EH (cell line): ENCODE measurements at places on chromosomes 11 and 22.

DNA sequence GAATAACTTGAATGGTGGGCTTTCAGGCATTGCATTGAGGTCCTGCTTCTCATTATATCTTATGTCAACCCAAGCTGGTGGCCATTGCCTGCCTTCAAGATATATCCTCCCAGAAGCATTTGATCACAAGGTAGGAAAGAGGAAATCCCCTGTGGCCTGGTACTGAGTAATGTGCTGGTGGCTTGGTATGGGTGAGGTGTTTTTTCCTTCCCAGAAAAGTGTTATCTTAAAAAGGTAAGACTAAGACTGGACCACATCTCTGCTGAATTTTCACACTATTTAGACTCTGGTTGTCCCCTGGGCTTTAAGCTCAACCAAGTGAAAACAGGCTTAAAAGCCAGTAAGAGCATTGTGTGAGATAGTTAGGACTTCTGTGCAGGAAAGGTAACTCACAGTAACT lies 3.7 kb downstream of the INSC start:
- DNase-seq: no peak

GRCh38 chr11:131670876-131671275 lies 300.5 kb downstream of the NTM start:
- DNase-seq: no peak

DNA sequence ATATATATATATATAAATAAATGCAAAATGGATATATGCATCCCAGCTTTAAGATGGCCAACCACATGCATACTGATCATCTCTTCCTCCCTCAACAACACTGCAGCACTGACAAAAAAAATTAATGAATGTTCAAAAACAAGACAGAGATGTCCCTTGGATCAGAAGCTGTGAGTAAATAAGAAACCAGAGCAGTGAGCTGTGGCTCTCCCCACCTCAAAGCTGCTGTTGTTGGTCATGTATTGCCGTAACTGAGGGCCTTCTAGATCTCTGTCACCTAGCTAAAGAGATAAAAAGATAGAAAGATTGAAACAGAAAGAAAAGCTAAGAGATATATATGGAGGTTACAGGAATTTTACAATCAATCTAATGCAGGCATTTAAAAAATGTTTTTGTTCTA lies 15.5 kb upstream of the TMEM135 start:
- DNase-seq: no peak

DNA sequence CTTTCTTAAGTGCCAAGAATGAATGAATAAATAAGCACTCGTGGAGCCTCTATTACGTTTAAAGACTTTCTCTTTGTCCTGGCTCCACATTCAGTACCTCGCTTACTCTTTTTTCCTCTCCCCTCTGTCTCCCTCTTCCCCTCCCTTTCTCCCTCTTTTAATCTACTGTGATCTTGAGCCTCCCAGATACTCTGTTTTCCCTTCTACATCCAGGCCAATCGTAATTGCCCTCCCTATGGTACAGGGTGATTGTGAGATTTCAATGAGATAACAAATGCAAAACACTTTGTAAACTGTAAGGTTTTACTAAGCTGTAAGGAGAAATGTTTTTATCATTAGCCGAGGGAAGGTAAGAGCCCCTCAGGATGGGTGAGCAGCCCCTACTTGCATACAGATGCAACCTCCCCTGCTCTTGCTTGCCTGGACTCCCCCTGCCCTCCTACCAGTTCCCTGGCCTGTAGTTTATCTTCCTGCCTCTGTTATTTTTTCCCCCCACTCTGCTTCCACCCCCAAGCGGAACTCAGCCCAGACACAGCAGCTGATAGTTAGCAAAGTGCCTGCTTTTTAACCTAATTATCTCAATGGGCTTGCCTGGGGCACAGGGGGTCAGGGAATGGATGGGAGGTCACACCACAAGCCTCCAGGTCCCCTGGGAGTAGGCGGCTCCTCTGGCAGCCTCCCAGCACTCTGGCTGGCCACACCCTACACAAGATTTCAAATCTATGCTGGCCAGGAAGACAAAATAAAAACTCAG lies 76.9 kb upstream of the CADM1 start:
- peak; percentile 3 for DNase-seq

GRCh38 chr22:31099841-31100761 lies 7.3 kb downstream of the SELENOM start:
- DNase-seq: no peak

DNA sequence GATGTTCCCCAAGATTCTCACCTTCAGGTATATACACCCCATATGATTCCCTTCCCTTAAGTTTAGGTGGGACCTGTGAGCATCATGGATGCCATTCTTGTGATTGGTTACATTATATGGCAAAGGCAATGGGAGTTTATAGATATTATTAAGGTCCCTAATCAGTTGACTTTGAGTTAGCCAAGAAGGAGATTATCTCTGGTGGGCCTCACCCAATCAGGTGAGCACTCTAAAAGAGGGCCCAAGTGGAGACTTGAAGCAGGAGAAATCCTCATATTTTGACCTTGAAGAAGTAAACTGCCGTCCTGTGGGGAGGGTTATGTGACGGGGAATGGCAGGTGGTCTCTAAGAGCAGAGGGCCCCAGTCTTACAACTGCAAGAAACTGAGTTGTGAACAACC lies 94.2 kb downstream of the HSD17B12 start:
- no peak for DNase-seq

GRCh38 chr22:24007253-24008021 lies 2.2 kb upstream of the GSTT4 start:
- DNase-seq: no peak

DNA sequence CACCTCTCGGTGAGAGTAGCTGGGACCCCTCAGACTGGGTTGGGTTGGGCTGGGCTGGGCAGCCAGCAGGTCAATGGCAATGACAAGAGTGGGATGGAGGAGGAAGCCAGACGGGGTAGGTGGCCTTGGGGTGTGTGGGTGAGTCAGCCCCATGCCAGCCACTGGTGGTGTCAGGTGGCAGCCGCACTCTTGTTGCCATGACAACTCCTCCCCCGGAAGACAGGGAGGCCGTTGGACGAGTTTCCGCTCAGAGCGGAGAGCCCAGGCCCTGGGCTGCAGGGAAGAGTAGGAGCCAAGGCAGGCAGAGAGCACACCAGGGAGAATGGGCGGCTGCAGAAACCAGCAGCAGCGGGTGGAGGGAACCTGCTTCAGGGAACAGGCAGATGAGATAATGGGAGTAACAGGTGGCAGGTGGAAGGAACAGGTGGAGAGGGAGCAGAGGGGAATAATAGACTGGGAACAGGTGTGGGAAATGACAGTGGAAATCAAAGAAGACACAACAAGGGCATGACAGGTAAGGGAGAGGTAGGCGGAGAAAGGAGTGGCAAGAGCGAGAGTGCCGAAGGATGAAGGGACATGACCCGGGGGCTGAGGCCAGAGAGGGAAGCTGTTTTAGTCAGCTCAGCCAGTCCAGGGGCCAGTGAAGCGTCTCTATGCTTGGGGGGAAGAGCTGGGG lies 8.7 kb downstream of the SPTBN2 start:
- peak; percentile 54 for DNase-seq

DNA sequence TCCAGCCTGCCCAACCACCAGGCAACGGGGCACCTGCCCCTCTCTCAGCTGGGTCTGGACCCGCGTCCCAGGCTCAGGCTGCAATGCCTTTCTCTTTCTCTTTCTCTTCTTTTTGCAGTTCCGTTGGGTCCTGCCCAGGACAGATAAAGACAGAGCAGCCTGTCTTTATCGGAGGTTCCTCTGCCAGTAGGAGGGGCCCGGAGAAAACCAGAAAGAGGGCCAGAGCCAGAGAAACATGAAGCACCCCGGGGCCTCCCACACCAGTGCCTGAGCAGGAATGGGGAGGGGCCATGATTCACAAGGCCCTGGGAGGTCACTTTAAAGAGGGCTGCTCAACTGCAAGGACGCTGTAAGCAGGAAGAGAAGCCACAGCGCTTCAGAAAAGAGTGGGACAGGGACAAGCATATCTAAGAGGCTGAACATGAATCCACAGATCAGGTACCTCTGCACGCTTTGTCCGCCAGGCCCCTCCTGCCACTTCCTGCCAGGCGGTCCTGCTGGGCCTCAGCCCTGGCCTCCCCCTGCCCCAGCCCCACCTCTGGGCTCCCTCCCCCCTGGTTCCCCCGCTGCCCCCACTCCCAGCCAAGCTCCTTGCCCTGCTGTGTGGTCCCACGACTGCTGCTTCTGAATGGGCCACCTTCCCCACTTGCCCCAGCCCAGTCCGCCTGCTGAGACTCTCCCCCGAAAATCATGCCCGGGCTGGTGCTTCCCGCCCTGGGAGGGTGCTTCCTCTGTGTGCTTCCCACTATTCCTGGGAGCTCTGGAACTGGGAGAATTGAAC lies at the start of gene APOBEC3C:
Gene APOBEC3C (plus strand): TSS at position 316 of the 781 bp plus-strand sequence. CDS start 106 bp downstream, at position 422.
- DNase-seq: peak; percentile 96

GRCh38 chr11:62984451-62984991 lies at the start of gene SLC22A6:
SLC22A6 (minus strand) TSS chr11:62984967; CDS start chr11:62984690, 277 bp downstream.
- no peak for DNase-seq

- peak; percentile 85 for DNase-seq
Observed at GRCh38 chr11:19769820-19770219, 57.2 kb downstream of the NAV2 start.

GRCh38 chr22:38638728-38639127 lies 17.5 kb downstream of the FAM227A start:
- no peak for DNase-seq

GRCh38 chr11:92276773-92277172 lies 52.2 kb downstream of the FAT3 start:
- DNase-seq: peak; percentile 67

- no peak for DNase-seq
Observed at GRCh38 chr22:37253126-37253660, 9.1 kb upstream of the RAC2 start.

DNA sequence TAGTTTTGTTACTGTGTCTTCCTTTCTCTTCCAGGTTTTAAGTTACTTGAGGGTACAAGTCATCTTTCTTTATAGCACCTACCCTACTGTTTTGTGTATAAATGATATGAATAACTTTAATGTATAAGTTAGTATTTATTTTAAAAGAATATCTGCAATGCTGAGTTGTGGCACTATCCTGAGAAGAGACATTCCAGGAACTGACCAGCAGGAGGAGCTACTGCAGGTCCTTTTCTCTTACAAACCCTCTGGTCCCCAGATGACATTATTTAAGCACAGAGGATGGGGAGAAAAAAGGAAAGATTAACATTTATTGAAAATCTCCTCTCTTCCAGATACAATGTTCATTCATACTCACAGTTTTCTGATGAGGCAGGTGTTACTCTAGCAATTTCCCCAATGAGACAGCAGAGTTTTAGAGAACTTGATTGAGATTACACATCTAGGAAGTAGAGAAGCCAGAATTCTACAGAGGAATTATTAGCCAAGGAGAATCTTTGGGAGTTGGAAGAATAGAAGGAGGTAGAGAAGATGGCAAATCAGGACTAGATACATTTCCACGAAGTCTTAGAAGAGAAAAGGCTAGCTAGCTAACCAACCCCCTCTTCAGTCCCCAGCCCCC lies 541.2 kb upstream of the API5 start:
- DNase-seq: peak; percentile 3

- DNase-seq: no peak
Observed at GRCh38 chr22:19705181-19705934, 8.9 kb upstream of the SEPTIN5 start.

DNA sequence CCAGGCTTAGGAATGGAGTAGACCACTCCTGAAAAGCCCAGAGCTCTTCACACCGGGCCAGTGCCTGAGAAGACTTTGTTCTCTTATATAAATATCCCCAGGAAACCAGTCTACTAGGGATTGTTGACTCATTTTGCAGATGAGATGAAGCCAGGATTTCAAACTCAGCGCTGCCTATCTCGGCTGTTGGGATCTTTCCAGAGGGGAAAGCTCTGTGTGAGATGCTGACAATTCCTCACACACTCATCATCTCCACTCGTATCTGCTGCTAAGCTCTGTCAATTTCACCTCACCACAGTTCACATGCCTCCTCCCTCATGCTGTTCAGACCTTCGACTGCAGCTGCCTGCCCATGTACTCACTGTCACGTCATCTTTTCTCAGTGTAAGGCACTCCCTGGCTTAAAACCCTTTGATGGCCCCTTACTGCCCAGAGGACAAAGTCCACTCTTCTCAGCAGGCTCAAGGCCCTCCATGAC lies 12.5 kb downstream of the USH1C start:
- peak; percentile 68 for DNase-seq

DNA sequence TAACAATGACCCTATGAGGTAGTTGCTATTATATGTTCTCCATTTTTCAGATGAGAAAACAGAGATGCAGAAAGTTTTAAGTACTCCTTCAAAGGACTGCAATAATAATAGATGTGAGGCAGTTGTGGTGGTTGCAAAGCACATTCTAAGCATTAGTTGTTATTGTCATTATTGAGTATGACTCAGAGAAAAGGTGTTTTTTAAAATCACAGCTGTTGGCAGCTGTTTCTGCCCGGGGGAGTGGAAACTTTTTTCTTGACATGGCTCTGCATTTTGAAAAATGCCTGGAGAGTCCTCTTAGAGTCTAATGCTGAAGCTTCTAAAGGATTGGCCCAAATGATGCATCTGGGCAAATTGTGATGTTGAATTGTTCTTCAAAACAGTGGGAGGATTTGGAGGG lies 244.5 kb upstream of the MPPED2 start:
- no peak for DNase-seq

DNA sequence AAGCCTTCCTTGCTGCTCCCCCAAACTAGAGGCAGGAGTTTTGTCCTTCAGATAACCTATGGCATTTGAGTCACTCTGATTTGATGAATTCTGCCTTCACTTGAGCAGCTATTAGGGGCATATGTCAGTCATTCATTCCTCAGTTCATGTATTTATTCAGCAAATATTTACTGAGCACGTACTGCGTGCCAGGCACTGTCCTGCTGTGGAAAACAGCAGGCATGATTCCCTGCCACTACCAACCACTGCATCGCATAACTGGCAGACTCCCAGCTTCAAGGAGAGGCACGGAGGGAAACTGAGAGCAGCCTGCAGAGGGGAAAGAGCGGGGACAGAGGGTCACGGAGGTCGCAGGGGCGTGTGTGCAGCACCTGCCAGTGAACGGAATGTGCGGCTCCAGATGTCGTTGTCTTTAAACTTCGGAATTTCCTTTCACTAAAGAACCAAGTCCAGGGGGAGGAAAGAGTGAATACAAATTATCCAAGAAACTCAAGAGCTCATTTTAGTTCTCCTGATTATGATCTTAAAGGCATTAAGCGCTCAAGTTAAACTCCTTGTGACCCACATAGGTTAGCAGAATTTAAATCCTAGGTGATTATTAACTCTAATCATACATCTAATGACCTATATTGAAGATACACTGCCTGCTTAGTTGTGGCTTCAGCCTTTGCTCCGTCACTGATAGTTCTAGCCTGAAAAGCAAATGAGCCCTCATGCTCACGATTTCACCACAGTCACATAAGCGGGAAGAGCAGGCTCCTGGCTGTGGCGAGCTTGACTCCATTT lies 12.6 kb downstream of the PPARA start:
- DNase-seq: no peak

DNA sequence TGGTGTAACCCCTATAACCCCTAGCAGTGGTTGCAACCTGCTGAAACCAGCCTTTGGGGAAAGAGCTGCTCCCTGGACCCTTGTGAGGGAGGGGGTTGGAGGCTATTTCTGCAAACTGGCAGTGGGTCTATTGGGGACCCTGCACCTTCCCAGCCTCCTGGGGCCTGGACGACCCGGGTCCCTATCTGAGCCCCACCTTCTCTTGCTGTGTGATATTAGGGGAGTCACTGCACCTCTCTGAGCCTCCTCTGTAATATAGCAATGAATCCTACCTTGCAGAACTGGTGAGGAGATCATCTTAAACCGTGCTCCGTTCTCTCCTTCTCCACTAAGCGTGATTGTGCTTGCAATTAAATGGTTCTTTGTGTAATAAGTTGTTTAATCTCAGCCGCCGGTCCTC lies 24.0 kb upstream of the MPPED1 start:
- DNase-seq: no peak

GRCh38 chr11:16193897-16194381 lies 162.4 kb downstream of the SOX6 start:
- DNase-seq: no peak
